ENCODE measurements at places on chromosomes 13 and 19. TPM values are rescaled to one million over a fixed set of nuclear protein-coding genes. Genes with fewer than 3 reads are reported as not detected.

DNA sequence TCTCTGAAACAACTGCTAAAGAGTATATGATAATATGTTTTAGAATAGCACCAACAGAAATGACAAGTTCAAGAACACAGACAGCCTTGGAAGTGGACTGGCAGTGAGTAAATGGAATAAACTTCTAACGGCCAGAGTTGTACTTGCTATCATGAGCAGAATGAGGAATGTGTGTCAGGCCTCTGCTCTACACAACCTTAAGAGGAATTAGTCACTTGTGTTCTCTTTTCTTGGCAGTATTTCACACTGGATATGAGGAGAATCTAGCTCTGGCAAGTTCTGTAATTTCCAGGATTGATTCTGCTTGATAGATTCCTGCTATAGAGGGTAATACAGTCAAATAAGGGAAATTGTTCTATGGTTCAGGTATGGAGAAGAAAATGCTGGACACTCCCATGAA lies 757.3 kb downstream of the EFNB2 start:
- H3K36me3 ChIP-seq, result no peaks in the 10 kb centered on the region
- H3K27me3 ChIP-seq, result no peaks in the 10 kb centered on the region
- no peak for DNase-seq
- H3K4me1 ChIP-seq, result no peaks in the 10 kb centered on the region
- no peak overlapping the region for H3K4me3 ChIP-seq

The ZNF615 gene
- 2.4 TPM for polyA plus RNA-seq

The MEX3D gene
- polyA plus RNA-seq, result 0.10 TPM

DNA sequence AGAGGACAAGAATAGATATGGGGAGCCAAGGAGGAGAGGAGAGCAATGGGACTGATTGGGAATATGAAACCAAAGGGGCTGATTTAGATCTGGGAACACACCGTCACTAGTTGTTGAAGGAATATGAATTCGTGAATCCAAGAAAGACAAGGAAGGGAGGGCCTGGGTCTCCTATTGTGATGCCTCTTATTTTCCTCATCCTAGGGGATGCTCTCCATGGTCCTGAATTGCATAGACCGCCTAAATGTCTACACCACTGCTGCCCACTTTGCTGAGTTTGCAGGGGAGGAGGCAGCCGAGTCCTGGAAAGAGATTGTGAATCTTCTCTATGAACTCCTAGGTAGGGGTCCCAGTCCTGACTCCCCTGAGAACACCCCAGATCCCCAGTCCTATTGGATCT lies 21.5 kb downstream of the RYR1 start:
- no peaks in the 10 kb centered on the region for H3K36me3 ChIP-seq
- H3K4me3 ChIP-seq, result no peak overlapping the region
- no peaks in the 10 kb centered on the region for H3K4me1 ChIP-seq
- H3K27me3 ChIP-seq, result no peaks in the 10 kb centered on the region
